Panc1 (cell line): ENCODE measurements at places on chromosomes 12 and 14.

- DNase-seq = no peak
These were observed 71.4 kb upstream of the PARP11 start for GRCh38 chr12:3944620-3945019.

DNA sequence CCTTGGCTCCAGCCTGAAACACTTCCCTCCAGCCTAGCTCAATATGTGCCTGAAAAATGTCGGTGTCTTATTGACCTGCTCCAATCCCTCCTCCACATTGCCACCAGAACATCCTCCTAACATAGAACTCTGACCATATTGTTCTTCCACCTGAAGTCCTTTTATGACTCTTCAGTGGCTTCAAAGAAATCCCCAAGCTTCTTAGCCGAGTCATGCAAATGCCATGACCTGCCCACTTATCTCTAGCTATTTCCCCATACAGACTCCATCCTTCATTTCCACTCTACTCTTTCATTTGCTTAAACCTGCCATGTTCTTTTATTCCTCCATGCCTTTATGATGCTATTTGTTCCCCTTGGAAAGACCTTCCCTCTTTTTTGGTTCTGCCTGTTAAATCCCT is 568.6 kb downstream of the ETNK1 start:
- DNase-seq = no peak

- no peak for DNase-seq
These were observed 59.9 kb upstream of the FBRSL1 start for GRCh38 chr12:132429946-132430643.

DNA sequence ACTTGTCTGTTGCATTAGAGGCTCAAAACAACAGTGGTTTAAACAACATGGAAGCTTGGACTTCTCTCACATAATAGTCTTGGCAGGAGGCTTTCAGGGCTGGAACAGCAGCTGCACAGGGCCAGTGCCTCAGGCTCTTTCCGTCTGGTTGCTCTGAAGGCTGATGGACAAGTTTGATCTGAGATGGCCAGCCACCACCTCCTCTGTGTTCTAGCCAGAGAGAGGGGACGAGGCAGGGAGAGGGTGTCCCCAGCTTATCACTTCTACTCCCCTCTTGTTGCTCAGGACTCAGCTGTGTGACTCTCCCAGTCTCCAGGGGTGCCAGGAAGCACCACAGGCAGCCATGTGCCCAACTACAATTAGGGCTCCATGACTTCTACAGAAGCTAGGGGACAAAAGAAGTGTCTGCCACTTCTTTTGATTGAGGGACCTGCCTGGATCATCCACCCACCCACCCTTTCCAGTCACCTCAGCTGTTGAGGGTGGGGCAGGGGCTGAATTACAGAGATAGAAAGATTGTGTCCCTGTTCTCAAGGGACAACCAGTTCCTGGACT is 46.6 kb downstream of the SMIM41 start:
- DNase-seq = no peak

DNA sequence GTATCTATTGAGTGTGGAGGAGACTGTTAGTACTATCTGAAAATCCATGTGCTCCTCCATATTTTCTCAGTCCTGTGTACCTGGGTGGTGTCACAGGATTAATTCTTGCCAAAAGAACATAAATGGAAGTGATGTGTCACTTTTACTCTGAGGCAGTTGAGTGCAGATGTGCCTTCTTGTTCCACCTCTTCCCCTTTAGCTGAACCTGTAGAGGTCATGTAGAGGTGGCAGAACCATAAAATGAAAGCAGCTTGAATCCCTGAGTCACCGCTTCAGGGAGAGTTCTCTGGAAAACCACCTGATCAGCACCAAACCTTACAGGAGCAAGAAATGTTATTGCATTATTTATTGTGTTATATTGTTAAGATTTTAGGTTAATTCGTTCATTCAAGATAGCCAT is 14.7 kb upstream of the SLC25A3 start:
- no peak for DNase-seq

- no peak for DNase-seq
These were observed 55.8 kb downstream of the CMAS start for GRCh38 chr12:22101749-22102243.

DNA sequence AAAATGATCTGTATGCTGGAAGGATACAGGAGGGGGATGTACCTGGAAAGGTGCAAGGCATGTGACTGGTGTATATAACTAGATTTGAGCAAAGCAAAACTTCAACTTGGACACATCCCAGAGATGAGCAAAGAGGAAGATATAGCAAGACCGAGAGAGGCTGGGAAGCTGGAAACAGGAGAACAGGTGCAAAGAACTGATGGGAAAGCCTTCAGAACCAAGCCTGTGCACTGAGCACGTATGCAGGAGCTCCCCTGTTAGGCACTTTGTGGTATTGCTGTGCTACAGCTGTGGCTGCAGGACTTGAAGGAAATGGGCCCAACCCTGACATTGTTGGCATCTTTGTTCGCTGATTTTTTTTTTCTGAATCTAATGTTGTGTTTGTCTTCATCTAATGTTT is 120.7 kb upstream of the PWP1 start:
- DNase-seq = no peak

DNA sequence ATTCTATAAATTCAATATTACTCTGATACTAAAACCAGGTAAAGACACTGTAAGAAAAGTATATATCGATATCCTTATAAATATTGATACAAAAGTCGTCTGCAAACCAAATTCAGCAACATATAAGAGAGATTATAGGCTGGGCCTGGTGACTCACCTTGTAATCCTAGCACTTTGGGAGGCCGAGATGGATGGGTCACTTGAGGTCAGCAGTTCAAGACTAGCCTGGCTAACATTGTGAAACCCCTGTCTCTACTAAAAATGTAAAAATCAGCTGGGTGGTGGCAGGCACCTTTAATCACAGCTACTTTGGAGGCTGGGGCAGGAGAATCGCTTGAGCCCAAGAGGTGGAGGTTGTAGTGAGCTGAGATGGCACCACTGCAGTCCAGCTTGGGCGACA is 13.5 kb upstream of the TUBA1C start:
- DNase-seq = no peak

- DNase-seq = no peak
These were observed 845.7 kb upstream of the USP15 start for GRCh38 chr12:61414470-61414869.

GRCh38 chr12:45742590-45742989 is 13.1 kb downstream of the ARID2 start:
- no peak for DNase-seq

DNA sequence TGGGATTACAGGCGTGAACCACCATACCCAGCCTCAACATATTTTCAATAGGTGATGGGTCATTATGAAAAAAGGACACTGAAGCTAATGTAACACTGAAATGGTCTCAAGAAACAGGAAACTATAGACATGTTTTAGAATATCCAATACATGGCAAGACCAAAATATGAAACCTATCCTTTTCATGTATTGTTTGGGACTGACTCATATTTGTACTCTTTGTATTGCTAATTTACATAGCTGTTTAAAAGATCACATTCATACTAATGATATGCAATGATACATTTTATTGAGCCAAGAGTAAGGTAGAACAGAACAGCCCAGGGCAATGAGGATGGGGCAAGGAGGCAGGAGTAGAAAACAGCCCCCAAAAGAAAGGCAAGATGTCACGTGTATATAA is 32.6 kb downstream of the RESF1 start:
- DNase-seq = no peak

DNA sequence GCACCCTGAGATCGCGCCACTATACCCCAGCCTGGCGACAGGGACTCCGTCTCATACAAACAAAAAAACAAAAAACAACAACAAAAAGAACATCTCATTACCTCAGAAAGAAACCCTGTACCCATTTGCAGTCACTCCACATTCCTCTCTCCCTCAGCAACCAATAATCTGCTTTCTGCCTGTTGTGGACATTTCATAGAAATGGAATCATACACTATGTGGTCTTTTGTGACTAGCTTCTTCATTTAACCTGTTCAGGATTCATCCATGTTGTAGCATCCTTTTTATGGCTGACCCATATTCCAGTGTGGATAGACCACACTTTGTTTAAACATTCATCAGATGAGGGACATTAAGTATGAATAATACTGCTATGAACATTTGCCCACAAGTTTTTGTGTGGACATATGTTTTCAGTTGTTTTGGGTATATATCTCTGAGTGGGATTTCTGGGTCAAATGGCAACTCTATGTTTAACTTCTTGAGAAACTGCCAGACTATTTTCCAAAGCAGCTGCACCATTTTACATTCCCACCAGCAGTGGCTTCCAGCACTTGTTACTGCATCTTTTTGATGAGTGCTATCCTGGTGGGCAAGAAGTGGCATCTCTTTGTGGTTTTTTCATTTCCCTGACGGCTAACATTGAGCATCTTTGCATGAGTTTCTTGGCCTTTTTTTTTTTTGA is 5.9 kb upstream of the RCOR1 start:
- no peak for DNase-seq

GRCh38 chr12:88996200-88996788 is 356.0 kb downstream of the DUSP6 start:
- DNase-seq = no peak

DNA sequence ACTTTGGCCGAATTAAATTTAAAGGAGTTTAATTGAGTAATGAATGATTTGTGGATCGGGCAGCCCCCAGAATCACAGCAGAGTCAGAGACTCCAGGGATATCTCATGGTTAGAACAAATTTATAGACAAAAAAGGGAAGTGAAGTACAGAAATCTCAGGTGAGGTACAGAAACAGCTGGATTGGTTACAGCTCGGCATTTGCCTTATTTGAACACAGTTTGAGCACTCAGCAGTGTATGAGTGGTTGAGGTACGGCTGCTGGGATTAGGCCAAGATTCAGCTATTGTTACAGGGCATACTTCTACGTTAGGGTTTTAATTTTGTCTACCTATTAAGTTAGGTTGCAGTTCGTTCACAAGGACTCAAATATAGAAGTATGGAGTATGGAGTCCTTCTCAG is 23.3 kb downstream of the CCDC38 start:
- DNase-seq = no peak

- no peak for DNase-seq
These were observed at the start of gene ATXN2 for GRCh38 chr12:111598637-111599452. Gene ATXN2 (minus strand): TSS chr12:111599315. CDS start chr12:111599034, 281 bp downstream.

DNA sequence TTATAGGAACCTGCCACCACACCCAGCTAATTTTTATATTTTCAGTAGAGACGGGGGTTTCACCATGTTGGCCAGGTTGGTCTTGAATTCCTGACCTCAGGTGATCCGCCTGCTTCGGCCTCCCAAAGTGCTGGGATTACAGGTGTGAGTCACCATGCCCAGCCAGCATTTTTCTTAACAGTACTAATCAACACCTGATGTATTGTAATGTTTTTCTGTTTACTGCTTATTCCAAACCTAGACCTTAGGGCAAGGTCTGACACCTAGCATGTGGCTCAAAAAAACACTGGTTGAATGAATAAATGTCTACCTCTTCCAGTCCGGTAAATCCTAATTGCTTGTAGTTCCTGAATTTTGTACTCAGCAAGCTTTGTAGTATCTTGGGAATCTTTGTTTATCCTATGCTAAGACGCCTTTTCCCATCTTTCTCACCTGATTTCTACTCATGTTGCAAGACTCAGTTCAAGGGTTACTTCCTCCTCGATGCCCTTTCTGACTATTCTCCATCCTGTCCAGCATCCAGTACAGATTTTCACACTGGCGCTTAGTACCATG is 2.8 kb downstream of the PAN2 start:
- no peak for DNase-seq

DNA sequence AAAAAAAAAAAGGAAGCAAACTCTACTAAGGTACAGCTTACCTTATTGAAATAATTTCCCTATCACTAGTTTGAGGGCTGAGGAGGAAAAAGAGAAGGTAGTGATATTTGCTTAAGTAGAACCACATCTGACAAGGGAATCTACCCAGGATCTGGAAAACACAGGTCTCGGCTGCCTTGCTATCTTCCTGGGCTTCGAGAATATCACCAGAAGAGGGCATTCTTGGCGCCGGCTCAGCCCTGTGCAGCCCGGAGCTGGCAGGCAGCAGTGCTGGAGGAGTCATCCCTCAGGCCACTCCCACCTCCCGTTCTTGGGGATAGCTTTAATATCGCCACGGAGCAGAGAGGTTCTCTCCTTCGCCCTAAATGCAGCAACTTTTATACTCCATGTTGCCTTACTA is 1181.2 kb downstream of the VRK1 start:
- no peak for DNase-seq

GRCh38 chr14:49907186-49907585 is 14.3 kb downstream of the ARF6 start:
- no peak for DNase-seq

GRCh38 chr14:54189333-54189732 is 207.5 kb upstream of the CDKN3 start:
- DNase-seq = no peak

DNA sequence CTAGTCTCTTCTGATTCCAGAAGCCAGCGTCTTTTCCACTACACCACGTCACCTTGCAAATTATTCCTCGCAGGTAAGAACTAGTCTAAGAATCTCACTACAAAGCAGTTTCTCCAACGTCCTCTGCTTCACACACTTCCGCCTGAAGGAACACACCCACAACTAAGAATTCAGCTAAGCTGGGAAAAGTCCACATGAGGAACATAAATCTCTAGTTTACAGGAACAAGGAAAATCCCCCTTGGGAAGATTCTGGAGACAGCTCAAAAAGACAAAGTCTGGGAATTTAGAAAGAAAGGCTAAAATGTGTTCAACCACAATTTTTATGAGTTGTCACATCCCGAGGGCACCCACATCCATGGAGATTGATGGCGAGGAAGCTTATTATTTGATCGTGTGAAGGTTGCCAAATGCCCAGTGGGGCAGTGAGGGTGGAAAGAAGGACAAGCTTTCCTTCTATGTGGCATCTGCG is 780.2 kb upstream of the TBX3 start:
- no peak for DNase-seq

DNA sequence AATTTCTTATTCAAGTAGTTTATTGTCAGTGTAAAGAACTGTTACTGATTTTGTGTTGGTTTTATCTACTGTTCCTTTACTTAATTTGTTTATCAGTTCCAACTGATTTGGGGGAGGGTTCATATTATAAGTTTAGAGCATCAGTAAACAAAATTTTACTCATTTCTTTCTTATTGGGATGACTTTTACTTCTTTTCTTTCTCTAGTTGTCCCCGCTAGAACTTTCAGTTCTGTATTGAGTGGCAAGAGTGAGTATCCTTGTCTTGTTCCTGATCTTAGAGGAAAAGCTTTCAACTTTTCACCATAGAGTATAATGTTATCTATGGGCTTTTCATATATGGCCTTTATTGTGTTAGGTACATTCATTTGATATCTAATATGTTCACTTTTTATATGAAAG is 584.1 kb downstream of the LRFN5 start:
- no peak for DNase-seq

DNA sequence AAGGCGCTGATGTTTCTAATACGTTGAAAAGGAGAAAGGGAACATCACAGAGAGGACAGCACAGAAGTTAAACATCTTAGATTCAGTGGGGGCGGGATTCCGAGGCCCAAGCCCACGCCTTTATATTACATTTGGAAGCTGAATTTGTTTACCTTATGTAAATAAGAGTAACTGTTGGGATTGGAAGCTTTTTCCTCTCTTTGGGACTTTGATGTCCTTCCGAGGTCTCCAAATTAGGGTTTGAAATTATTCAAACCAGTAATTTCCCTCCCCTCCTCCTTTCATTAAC is 6.4 kb downstream of the FOXA1 start:
- DNase-seq = no peak

DNA sequence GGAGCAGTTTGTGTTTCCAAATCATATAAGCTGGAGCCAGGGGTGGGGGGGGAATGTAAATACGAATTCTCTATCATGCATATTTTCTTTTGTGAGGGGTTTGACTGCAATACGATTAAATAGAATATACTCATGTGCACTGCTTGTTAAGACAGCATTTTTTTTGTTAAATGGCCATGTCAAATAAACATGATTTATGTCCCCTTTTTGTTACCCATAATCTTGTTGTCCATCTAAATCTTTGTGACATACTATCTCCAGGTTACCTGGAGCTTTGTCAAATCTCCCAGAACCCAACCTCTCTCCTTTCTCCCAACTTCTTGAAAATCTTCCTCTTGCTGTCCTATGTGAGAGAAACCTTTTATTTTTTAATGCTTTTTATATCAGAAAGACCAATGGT is 233.1 kb downstream of the SLC25A21 start:
- DNase-seq = no peak
